ENCODE measurements at places on chromosomes 3 and 15. TPM values are rescaled to one million over a fixed set of nuclear protein-coding genes. Genes with fewer than 3 reads are reported as not detected.

HES1 gene
- total RNA-seq, result 0.34 TPM

IQCF5 gene
- total RNA-seq, result not detected

GOLIM4 gene
- 31.7 TPM for total RNA-seq

AGBL1 gene
- total RNA-seq, result 0.76 TPM

EFCC1 gene
- total RNA-seq, result not detected

NR1D2 gene
- total RNA-seq, result 10.1 TPM

DNA sequence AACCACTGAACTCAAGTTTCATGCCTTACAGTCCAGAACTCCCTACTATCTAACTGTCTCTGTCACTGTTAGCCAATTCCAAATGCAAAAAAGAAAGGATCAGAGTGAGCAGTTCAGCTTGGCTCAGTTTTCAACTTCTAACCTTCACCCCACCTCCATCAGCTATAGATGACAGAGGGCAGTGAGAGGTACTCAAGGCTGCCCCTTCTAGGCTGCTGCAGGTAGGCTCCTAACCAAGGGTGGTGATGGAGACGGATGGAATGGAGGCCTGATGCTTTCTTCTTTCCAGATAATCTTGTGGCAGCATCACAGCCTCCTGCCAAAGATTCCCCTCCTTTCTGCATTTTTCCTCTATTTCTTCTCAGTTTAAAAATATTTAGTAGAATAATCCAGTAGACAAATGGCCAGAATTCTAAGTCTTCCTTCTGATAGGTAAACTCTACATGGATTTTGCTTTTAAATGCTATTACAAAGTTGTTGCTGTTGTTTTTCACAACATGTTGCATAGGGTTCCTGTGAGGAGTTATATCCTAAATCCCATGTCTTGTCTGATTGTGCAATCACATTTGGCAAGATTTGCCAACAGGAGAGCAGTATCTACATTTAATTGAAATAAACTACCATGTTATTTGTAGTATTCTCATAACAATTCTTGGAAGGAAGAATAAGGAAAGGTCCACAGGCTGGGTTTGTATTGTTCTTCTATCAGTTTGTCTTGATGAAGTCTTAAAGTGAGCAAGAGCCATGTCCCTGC lies 301.6 kb upstream of the TRIM42 start:
- no peak for DNase-seq

DNA sequence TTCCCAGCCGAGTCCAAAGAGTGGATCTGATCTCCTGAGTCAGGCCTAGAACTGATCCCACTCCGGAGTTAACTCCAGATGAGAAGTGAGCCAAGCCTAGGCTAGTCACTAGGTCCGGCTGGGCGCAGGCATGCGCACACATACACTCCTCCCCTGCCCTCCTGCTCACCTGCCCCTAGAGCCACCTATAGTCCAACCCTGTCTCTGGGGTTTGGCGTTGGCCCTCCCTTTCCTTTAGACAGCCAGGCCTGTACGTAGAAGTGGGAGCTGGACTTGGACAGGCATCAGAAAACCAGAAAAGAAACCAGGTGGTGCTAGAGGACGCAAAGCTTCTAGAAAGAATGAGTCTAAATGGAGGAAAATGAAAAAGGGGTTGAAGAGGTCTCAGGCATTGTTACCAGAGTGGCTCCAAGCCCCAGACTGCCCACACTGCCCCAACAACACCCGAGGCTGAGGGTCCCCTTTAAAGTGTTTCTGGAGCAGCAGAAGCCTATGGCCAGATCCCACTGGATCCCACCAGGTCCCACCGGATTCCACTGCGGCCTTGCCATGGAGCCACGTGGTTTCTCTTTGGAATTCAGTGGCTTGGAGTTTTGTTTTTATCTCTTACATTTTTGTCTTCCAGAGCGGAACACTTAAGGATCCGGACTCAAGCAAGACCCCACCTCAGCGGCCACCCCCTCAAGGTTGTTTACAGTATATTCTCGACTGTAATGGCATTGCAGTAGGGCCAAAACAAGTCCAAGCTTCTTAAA lies 24.2 kb upstream of the TIMP4 start:
- DNase-seq, result no peak

- DNase-seq, result no peak
These were observed 13.5 kb downstream of the RAB6B start for GRCh38 chr3:133881939-133882825.

GRCh38 chr15:23564821-23565394 lies 566 bp upstream of the MKRN3 start:
- no peak for DNase-seq

- DNase-seq, result no peak
These were observed 23.2 kb upstream of the IQCF6 start for GRCh38 chr3:51802106-51802703.

DNA sequence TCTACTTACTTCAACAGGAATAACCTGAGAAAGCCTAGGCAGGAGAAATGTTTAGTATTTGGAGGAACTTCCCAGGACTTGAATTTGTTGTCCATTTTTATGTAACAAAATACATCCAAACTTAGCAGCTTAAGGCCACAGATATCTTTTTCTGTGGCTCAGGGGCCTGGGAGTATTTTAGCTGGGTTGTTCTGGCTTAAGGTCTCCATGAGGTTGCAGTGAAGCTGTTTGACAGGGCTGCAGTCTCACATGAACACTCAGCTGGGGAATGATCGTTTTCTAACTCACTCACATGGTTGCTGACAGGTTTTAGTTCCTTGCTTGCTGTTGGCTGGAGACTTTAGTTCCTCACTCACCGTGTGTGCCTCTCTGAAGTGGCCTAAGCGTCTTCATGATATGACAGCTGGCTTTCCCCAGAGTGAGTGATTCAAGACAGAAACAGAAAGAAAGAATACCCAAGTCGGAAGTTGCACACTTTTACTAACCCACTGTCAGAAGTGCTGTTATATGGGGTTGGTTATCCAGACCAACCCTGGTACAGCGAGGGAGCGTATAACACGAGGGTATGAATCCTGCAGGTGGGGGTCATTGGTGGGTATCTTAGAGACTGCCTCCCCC lies 229.7 kb upstream of the TBL1XR1 start:
- no peak for DNase-seq

DNA sequence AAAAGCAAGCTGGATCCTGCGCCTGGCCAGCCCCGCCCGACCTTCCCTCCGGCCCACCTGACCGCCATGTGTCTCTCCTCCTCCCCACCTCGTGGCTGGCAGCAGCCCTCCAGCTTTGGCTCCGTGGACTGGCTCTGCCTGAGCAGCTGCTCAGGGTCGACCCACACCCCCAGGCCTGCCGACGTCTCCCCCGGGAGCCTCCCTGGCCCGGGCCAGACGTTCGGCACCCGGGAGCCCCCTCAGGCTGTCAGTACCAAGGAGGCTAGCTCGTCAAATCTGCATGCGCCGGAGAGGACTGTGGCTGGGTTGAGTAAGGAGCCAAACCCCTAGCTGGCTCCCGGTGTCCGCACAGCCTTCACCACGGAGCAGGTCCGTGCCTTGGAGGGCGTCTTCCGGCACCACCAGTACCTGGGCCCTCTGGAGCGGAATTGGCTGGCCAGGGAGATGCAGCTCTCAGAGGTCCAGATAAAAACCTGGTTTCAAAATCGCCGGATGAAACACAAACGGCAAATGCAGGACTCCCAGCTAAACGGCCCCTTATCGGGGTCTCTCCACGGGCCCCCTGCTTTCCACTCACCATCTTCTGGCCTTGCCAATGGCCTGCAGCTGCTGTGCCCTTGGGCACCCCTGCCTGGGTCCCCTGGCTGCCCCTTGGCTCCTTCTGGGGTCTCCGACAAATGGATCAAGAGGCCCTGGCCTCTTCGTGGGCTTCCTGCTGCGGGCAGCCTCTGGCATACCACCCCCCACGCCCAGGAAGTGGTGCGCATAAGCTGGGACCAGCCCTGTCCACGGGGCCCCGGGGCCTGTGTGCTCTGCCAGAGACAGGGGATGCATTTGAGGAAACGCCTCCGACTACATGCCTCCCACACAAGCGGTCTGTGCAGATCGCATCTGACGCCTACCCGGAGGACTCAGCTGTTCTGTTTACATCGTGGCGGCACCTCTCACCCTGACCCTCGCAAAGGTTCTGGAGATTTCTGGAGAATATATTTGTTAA lies 345.0 kb downstream of the ZNF385D start:
- DNase-seq, result peak; percentile 12

- peak; percentile 68 for DNase-seq
These were observed 20.1 kb downstream of the RFT1 start for GRCh38 chr3:53109891-53110771.

DNA sequence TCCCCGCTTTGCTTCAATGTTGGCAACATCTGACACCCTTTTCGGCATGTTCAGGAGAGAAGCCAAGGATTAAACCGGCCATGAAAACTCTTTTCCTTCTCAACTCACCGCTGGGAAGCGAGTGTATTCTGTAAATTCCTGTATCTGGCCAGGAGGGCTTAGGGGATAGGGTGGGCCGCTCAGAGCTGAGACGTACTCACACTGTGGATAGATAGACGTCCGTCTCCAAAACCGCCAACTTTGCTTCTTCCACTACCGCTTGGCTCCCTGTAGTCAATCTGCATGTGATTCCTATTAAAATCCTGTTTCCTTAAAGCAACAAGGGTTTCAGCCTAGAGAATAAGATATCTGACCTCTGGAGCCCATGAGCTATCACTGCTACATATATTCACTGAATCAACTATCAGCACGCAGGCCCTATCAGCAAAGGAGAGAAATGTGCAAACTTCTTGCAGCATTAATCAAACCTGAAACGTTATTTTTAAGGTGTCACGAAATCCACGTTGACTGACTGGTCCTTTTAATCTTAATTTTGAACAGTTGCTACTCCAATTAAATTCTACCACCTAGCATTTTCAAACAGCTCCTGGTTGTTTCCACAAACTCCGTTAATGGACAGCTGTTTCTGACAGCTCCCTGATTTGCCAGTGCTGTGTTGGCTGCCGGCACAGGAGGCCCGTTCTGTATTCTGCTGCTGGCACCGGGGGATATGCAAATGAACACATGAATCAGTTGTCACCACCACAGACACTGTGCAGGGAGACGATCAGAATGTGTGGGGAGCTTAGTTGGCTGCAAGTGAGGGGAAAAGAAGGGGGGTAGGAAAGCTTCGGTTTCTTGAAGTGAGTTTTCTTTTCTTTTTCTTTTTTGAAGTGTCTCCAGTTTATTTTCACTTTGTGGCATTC lies 438.9 kb upstream of the ARRDC4 start:
- DNase-seq, result peak; percentile 52

DNA sequence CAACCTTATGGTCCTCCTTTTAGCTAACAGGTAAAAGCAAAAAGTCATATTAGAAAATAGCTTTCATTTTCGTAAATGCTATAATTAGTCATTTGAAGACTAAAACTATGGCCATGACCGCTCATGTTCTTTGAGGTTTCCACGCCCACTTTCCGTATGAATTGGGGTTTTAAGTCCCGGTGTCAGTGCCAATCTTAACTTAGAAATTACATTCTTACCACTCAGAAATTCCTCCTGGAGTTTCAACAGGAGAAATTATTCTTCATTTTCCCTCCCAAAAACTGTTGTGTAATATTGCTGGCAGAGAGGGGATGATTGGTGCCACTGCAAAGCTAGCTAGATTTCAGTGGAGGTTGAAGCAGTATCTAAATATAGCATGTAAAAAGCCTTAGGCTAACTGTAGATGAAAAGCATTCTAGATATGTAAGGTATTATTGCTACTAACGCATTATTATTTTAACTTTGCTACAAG lies 71.0 kb upstream of the MDFIC2 start:
- DNase-seq, result no peak

- no peak for DNase-seq
These were observed 14.2 kb downstream of the LRIG1 start for GRCh38 chr3:66486646-66487045.

GRCh38 chr15:60076582-60077276 lies 72.6 kb downstream of the FOXB1 start:
- DNase-seq, result no peak

GRCh38 chr15:29433507-29434248 lies 164.1 kb upstream of the NSMCE3 start:
- DNase-seq, result no peak

- no peak for DNase-seq
These were observed 273.4 kb downstream of the IGSF11 start for GRCh38 chr3:118761291-118761606.

- no peak for DNase-seq
These were observed 625.8 kb upstream of the BCHE start for GRCh38 chr3:166462891-166463470.

GRCh38 chr3:59774634-59775033 lies 724.8 kb upstream of the CFAP20DC start:
- DNase-seq, result no peak

- no peak for DNase-seq
These were observed 143.0 kb downstream of the EPHB1 start for GRCh38 chr3:134938029-134938525.

GRCh38 chr3:34011171-34012101 lies 213.0 kb downstream of the PDCD6IP start:
- no peak for DNase-seq

DNA sequence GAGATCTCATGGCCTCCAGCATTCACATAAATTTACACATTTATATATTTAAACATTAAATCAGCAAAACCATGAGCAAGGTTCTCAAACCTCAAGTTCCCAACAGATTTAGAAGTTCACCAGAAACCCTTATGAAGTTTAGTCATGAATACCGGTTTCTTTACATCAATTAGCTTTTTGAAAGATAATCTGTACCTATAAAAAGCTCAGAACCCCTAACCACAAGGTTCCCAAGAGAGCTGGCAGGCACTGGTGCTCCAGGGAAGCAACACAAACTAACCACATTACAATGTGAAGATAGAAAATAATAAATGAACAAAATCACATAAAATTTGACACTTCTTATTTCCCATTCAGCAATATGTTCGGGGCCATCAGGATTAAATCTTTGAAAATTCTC lies 150.9 kb downstream of the FBN1 start:
- no peak for DNase-seq

- no peak for DNase-seq
These were observed 167.6 kb upstream of the ST8SIA2 start for GRCh38 chr15:92226020-92226612.

- no peak for DNase-seq
These were observed 36.8 kb downstream of the SNTN start for GRCh38 chr3:63689285-63689684.

DNA sequence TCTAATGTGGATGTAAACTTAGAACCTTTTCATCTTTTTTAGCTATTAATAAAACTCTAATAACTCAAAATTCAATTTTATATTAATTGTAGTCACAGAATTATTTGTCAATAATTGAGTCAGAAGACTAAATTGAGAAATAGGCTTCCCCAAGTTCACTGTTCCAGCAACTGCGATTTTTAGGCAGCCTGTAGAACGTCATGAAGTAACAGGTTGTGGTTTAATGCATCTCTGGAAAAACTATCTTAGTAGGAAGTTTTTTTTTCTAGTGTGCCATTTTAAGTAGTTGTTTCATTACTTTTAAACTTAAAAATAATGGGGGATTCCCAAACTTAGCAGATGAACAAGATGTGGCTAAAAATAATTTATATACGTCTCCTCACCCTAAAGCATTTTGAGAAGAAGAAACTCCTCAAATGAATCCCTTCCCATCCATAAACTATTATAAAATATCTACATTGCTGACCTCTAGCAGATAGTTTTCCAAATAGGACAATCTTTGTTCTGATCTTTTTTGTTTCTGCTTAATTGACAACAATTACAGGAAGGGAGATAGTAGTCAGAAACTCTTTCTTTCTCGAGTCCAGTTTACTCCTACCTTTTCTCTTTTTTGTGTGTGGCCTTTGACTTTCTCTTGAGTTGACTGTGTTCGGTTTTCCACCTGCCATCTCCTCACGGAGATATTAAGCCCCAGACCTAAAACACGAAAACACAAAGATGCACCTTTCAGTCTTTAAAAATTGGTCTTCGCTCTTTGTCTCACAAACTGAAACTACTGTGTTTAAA lies 43.1 kb downstream of the LRCH3 start:
- DNase-seq, result no peak

- no peak for DNase-seq
These were observed 4.2 kb upstream of the RPL29 start for GRCh38 chr3:51999846-52000245.
